CD4-positive, alpha-beta T cell treated with Interleukin-10 for 1 hour (primary cell): ENCODE measurements at places on chromosomes 1 and 21.
A peak's percentile ranks its signal among the peaks of the same experiment; 100 is the strongest.

- no peak for DNase-seq
Measured at GRCh38 chr21:42356650-42357049, 5.9 kb upstream of the TFF2 start.

DNA sequence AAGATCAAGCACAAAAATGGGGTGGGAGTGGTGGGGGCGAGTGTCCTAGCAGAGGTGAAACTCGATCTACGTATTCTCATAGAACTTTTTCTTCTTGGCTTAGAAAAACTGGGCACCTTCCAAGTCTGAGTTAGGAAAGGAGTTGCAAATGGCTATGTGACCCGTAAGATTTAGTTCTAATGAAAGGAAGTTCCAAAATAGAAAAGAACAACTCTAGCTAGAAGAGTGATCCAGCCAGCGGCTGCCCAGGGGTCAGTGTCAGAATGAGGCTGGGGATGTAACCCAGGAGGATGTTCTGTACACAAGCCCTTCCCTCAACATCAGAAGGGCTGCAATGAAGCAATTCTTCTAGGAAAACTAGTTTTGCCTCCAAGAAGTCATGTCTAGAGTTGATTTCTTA, 5.2 kb downstream of the MTARC1 start:
- no peak for DNase-seq

DNA sequence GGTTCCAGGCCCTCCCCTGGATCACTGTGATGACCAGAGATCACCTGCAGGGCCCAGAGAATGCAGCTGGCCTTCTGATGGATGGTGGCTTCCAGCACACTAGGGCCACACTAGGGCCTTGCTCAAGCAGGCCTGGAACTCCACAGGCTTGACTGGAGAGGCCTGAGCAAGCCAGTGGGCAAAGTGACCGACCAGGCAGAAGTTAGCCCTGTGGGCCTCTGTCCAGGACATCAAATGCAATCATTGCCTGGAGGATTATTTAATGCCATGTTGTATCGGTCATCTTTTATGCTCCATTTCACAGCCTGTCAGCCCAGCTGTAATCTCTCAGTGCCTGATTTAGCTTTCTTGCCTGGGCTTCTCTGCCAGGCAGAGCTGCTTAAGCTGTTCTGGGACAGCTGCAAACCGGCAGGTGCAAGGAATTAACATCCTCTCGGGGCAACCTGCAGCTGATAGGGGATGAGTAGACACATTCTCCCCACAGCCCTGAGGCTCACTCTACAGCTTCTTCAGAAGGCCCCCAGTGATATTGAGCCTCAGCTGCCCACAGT, 17.7 kb downstream of the NENF start:
- no peak for DNase-seq

- no peak for DNase-seq
Measured at GRCh38 chr1:3514404-3514803, 59.9 kb downstream of the ARHGEF16 start.

DNA sequence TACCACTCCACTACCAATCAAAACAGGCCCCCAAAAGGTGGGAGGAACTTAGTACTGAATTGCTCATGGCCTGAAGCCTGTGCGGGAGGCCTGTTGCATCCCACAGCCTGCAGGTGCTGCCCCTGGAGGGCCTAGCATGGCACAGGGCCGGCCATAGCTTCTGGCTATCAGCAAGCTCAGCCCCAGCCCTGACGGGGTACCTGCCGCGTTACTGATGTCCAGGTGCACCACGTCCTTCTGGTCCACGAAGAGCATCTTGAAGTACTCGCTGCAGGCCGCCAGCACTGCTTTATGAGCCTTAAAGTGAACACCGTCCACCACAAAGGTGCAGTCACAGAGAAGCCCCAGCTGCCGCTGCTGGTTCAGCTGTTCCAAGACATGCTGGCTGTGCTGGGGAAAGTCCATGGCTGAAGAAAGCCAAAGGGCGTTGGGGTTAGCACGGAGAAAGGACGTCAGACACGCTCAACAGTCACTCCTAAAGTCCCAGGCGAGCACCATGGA, 27.8 kb downstream of the ZBTB17 start:
- no peak for DNase-seq

DNA sequence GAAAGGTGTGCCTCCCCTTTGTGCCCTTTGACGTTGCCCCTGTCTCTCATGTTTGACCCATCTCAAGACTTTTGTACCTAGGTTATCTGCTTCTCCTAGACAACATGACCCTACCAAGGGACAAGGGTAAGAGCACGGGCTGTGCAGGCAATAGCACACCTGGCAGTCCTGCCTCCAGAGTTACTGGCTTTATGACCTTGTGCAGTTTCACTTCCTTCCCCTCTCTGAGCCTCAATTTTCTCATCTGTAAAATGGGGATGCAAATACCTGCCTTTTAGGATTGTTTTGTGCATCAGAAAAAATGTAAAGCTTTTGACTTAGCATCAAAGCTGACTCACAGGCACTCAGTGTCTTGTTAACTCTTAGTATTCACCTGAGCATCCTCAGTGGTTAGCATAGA, 36.4 kb downstream of the ELK4 start:
- no peak for DNase-seq

DNA sequence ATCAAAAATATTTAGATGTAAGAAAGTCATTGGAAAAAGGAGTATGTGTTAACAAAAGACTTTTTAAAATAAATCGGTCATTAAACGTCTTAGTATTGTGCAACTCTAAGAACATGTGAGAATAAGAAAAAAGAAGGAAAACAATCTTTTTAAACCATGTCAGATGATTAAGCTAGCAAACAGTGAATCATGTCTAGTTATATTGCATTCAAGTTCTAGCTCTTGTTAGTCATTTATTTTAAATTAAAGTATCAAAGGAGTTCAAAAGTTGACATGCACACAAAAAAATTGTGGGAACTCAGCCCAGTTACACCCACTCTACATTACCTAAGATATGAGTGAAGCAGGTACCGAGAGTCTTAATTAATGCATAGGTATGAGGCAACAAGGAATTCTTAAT, 9.8 kb downstream of the FRRS1 start:
- no peak for DNase-seq

- DNase-seq = no peak
Measured at GRCh38 chr1:72034827-72035226, 247.5 kb downstream of the NEGR1 start.

- DNase-seq = peak; percentile 78
Measured at GRCh38 chr1:160711602-160712311, at the start of gene CD48. CD48 (minus strand) TSS chr1:160711822; CDS start chr1:160711763, 59 bp downstream.

DNA sequence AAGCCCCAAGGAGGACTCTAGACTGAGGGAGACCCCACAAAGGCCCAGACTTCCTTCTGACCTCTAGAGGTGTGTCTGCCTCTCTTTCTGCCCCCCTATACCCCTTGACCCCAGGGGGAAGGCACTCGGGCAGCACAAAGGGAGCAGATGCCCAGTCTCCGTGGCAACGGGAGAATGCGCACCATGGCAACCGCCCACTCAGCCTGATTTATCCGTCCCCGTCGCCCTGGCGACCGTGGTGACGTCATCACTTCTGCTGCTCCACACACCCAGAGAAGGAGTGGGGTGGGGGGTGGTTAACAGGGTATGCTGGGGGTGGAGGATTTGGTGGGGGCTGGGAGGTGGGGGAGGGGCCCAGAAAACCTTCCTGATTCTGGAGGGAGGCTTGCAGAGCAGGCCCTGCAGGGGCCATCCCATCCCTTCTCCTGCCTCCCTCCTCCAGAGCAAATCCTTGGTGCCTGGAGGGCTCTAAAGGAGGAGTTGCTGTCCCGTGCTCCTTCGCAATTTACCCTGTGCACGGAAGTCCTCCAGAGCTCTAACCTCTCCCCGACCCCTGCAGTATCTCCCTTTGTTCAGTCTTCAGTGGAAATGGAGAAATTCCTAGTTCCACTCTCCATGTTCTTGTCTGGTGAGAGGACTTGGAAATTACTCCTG, 6.3 kb downstream of the CELF3 start:
- DNase-seq = peak; percentile 22

GRCh38 chr1:97551113-97551512, 369.7 kb downstream of the DPYD start:
- DNase-seq = no peak

DNA sequence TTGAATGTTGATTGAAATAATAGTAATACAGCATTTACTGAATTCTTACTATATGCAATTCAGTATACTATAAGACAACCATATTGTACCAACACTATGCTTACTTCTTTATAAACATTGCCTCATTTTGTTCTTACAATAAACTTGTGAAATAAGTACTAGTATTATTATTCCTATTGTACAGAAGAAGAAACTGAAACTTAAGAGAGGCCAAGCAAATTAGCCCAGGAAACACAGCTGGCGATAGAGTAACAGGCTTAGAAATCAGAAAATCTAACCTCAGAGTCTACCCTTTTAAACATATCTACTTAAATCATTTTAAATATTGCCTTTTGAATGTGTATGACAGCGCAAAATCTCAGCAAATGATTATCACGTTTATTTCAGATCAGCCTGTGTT, 41.7 kb downstream of the FASLG start:
- DNase-seq = no peak

DNA sequence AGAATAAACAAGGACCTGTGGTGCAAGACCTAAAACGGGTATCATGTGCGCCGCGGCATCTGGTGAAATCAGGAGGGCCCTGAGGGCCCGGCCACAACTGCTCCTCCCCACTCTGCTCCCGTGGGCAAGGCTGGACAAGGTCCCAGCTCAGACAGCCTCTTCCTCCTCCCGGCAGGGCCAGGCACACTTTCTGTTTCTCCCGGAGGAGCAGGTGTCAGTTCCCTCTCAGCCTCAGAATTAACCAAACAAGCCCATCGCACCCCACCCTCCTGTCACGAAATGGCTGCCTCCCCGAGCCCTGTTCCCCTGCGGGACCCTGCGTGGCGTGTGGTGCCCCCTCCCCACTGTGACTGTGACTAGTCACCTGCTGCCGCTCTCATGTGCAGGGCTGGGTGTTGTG, 15.2 kb downstream of the PTTG1IP start:
- DNase-seq = no peak

- DNase-seq = no peak
Measured at GRCh38 chr1:203668401-203668800, 41.8 kb downstream of the ATP2B4 start.

- peak; percentile 86 for DNase-seq
Measured at GRCh38 chr1:2300004-2300771, 72.1 kb downstream of the SKI start.
